HCT116 (cell line): ENCODE measurements at places on chromosomes 11 and 22.

- DNase-seq = no peak
Observed at GRCh38 chr11:313304-313786, 495 bp upstream of the IFITM1 start.

DNA sequence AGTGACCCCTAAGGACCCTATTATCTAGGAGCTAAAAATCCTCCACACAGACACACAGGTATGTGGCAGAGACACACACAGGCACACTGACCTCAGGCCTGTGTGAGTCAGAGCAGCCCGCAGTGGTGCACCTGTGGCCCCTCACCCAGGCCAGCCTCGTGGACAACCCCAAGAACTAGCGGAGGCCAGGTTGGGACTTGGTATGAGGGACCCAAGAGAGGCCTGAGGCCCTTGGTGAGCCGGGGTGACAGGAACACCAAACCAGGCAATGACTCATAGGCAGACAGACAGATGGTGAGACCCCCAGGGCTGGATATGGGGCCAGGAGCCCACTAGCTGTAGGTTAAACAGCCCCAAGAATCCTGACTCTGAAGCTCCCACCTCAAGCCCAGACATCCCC is 6.0 kb downstream of the CASTOR1 start:
- DNase-seq = no peak

DNA sequence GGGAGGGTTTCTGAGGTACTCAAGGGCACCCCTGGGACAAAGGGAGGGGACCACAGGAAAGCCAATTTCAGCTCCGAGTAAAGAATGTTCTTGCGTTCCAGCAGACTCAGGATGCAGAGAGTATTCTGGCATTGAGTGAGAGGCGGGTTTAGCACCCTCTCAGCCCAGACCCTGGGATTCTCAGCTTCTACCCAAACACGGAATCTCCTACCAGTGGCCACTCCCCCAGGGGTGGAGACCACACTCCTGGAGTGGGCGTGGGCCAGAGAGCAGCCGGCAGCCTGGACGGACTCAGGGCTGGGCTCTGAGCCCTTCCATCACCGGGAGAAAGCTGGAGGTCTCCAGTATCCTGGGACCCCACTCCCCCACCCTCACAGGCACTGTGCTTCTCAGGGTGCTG is 26.1 kb upstream of the TTLL12 start:
- no peak for DNase-seq

DNA sequence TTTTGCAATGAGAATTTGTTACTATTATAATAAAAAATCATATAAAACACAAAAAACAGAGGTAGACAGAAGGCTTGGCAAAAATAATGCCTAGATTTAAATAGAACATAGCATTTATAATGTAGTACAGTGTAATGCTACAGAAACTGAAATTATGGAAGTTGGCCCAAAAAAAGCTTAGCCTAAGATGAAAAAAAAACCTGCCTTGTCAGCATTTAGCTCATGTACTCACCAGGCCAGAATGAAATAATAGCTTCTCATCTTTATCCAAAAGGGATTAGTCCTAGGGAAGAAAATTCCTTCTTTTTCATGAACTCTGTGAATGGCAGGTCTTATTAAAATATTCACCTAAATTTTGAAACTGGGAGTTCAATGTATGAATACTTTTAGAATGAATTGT is 951.1 kb downstream of the LRRC4C start:
- no peak for DNase-seq

- DNase-seq = no peak
Observed at GRCh38 chr11:132457445-132457844, 1074.9 kb downstream of the OPCML start.

DNA sequence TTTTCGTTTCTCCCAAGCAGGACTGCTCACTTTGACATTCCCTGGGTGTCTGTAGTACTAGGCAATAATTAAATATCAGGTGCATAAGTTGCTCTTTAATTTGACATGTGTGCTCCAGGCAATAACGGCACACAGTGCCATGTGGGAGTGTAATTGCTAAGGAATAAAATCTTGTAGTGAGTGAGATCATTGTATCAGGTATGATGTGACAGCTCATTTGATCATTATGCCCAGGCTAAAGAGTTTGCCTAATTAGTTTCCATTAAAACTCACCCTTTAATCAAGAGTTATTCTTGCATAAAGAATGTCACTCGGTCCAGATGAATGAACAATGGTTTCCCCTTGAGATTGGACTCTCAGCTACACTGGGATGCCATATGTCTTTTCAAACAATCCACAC is 220.0 kb downstream of the INSC start:
- no peak for DNase-seq

- DNase-seq = no peak
Observed at GRCh38 chr11:110126936-110127335, 33.7 kb downstream of the ZC3H12C start.

DNA sequence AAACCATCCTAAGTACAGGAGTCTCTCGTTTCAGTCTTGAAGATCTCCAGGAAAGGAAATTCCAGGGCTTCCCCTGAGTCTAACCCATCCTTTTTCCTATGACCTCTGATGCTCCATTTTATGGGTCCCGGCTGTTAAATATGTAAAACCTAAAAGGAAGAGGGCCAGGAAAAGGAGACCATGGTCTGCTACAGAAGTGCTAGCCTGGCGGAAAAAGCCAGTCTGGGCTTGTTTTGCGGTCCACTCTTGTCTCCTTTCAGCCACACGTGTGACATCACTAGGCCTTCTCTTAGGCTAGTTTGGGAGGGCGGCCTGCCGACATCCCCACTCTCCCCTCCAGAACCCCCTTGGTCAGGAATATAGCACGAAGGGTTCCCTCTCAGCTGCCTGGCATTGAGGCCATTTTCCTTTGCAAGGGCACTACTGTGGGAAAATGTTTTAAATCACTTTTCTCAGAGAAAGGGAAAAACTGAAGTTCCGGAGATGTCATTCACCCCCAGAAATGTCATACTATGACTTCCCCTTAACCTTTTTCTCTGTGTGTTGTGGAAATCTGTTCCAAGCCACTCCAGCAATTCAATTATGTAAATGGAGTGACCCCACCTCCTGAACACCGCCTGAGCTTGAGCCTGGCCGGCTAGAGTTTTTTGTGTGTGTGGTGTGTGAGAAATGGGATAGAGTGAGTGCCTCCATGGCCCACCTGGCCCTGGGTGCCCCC is 86.9 kb downstream of the UBASH3B start:
- no peak for DNase-seq

- no peak for DNase-seq
Observed at GRCh38 chr11:46222490-46223251, 54.8 kb upstream of the CREB3L1 start.

DNA sequence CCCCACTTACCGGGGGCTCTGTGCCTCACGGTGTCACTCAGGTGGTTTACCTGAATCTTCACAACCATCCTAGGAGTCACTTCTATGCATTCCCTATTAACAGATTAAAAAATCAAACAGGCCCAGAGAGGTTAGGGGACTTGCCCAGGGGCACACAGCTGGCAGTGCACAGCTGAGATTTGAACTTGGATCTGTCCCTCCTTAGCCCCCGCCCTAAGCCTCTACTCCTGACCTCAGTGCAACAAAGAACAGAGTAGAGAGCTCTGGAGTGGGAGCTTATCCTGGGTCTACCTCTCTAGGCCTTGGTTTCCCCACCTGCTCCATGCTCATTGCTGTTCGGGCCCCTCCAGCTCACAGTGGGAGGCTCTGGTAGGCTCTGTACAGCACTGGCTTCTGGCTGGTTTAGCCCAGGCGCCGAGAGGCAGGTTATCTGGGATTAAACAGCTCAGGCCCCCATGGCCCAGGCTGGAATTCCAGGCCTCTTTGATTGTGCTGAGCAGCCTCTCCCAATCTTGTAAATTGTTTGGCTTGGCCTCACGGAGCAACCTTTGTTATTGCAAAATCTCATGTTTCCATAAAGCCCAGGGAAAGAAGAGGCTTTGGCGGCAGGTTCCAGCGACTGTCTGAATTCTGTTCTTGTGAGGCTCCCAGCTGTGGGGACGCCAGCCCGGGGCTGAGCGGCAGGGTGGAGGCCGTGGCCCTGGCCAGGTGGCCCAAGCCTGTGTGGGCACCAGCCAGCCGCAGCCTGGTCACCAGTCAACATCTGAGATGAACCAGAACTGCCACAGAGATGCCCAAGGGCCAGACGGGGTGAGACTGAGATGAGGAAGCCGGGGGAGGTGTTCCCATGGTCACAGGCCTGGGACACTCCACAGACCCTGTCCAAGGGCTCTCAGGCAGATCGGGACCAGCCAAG is 28.9 kb upstream of the SHISAL1 start:
- DNase-seq = no peak

DNA sequence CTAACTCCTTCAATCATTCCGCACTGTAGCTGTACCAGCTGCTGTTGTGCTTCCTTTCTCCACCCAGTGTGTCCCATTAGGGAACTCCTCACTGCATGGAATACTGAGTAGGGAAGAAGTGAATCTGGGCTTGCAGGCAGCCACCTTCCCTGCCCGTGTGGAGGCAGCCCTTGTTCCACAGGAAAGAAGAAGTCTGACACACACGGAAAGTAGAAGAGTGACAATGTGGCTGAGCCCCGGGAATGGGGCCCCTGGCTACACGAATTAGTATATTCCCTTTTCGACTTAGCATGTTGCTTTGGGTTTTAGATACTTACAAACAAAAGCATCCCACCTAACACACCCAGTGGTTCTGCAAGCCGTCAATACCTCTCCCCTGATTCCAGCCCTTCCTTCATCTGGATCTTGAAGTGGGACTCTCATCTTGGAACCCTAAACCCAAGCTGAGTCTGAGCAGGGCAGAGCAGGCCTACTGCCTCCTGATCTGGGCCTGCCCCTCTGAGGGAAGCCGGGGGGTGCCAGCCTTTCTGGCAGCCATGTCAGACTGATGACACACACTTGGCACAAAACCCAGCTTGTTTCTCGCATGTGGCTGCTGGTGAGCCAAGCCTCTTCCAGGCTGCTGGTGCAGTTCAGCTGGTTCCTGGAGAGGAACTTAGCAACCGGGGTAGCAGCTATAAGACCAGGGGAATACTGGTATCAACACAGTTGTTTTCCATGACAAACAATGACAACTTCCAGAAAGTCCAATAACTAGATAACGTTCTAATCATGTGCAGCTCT is 71.6 kb downstream of the C11orf58 start:
- DNase-seq = no peak

DNA sequence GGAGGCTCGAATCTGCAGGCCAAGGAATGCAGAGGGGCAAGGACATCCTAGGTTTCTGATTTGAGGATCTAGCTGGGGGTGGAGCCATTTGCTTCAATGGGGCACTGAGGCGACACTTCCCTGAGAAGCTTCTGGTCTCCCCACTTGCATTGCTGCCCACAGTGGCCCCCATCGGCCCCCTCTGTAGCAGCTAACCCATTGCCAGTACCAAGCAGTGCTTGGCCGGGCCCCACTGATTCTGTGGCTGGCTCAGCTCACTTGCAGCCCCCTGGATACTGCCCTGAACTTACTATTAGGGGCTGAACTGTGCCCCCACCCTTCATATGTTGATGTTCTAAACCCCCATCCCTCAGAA is 42.9 kb upstream of the SHISAL1 start:
- DNase-seq = no peak

GRCh38 chr22:46280063-46280817 is 12.4 kb downstream of the TTC38 start:
- DNase-seq = no peak

DNA sequence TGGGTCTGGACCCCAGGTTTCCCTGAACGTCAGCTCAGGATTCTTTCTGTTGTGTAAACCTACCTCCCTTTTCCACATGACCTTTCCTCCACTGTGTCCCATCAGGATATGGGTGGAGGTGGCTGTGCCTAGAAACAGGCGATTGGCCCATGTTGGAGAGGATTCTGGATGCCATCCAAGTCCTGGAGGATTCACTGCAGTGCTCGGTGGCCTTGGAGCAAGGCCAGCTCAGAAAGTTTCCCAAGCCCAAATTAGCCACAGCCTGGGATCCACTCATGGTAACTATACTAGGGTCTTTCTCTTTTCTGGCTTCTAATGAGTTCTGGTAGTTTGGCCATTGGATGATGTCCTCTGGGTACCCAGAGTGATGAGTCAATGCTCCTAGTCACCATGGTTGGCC is 141.6 kb downstream of the SNX19 start:
- DNase-seq = no peak

- DNase-seq = no peak
Observed at GRCh38 chr11:117664897-117665296, 132.1 kb downstream of the DSCAML1 start.

GRCh38 chr22:37609240-37610152 is 862 bp downstream of the GGA1 start:
- no peak for DNase-seq

- no peak for DNase-seq
Observed at GRCh38 chr11:112285841-112286311, 25.2 kb upstream of the PLET1 start.

- peak; percentile 68 for DNase-seq
Observed at GRCh38 chr11:17473071-17473744, 3.4 kb downstream of the ABCC8 start.

- DNase-seq = no peak
Observed at GRCh38 chr11:26134481-26135355, 197.2 kb upstream of the ANO3 start.

- no peak for DNase-seq
Observed at GRCh38 chr11:969651-970205, 44.1 kb downstream of the AP2A2 start.

GRCh38 chr11:129277198-129277843 is 85.2 kb upstream of the ARHGAP32 start:
- DNase-seq = no peak

DNA sequence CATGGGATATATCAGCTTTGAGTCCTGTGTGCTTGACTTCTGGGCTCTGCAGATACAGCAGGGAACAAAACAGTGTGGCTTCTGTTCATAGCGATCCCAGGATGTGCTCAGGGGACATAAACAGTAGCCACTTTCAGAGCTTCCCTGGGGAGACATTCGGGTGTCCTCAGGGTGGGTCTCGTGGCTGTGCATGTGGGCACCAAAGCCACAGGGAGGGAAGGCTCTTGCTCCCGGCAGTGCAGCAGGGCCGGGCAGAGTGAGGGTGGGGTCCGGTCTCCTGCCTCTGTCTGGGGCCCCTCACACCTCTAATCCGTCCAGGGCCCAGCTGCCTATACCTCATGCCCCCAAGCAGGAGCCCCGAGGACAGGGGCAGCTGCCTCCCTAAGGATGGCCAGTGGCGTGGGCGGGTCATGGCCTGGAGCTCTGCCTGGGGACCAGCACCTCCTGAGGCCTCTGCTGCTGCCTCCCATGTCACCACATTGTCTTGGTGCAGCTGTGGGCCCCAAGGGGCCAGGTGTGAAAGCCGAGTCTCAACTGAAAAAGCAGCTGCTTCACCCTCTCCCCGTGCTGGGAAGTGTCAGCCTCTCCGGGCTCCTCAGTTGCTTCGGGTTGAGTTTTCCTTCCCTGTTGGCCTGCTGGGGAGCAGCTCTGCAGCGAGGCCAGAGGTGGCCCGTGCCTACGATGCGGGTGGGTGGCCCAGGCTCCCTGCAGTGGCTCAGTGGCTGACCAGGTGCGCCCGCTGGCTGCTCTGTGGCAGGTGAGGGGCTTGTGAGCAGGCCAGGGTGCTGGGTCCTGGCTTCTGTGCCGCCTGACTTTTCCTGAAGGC is 3.8 kb downstream of the TPCN2 start:
- DNase-seq = no peak

GRCh38 chr11:75035911-75036565 is 47.3 kb downstream of the NEU3 start:
- peak; percentile 73 for DNase-seq

GRCh38 chr11:73269459-73270015 is 2.6 kb upstream of the P2RY6 start:
- DNase-seq = no peak
